Naive B cell (primary cell): ENCODE measurements at places on chromosomes 2 and 18.

GRCh38 chr18:59032308-59032707 lies 107.4 kb upstream of the SEC11C start:
- DNase-seq: no peak

- DNase-seq: no peak
These were observed 6.3 kb downstream of the UGT1A1 start for GRCh38 chr2:233766416-233766815.

DNA sequence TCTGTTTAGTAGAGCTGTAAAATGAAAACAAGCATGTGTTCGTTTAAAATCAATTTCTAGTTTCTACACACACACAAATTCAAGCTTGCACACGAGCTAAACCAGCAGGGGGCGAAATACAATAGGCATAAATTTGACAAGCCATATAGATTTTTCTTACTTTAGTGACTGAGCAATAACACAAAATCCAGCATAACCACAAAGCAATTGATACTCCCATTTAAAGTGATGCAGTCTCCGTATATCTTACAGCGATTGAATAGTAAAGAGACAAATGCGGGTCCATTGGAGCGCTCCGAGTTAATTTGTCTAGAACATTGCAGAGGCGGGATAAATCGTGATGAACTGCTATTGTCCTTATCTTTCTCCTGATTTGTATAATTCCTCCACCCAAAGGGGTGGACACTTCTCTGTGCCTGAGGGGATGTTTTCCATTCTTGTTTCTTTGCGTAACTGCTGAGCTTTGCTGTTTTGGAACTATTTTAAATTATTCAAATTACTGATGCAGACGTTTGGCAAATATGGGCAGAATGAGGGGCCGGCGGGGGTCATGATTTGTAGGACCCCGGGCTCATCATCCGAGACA lies 1.2 kb upstream of the AFTPH start:
- DNase-seq: peak; percentile 70

GRCh38 chr18:79129120-79129519 lies 59.9 kb downstream of the ATP9B start:
- no peak for DNase-seq

- no peak for DNase-seq
These were observed 1841.3 kb upstream of the CELF4 start for GRCh38 chr18:39406941-39407340.
